Liver (tissue), 10 donors: ENCODE measurements at places on chromosomes 7 and 10. TPM values are rescaled to one million over a fixed set of nuclear protein-coding genes. Genes with fewer than 3 reads are reported as not detected.

ZNF33A gene
- 25.7 TPM for total RNA-seq

STAMBPL1 gene
- total RNA-seq: 8.0 TPM

CYP2C19 gene
- total RNA-seq: 0.37 TPM

NPS gene
- not detected for total RNA-seq

BLNK gene
- total RNA-seq: 3.3 TPM

DENND10 gene
- 31.7 TPM for total RNA-seq

DNA sequence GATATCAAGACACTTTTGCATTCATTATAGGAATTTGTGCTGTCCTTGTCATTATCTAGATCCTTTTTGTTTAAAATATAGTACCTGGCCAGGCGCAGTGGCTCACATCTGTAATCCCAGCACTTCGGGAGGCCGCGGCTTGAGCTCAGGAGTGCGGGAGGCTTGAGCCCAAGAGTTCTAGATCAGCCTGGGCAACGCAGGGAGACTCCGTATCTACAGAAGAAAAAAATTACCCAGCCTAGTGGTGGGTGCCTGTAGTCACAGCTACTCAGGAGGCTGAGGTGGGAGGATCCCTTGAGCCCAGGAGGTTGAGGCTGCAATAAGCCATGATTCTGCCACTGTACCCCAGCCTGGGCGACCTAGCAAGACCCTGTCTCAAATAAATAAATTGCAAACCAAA lies 621 bp upstream of the MORN4 start:
- H3K27me3 ChIP-seq: no peaks in the 10 kb centered on the region
- no peak for DNase-seq
- peak overlapping the region; percentile 76 for H3K4me3 ChIP-seq
- H3K4me1 ChIP-seq: peaks cover 7% of the 10 kb centered on the region

DNA sequence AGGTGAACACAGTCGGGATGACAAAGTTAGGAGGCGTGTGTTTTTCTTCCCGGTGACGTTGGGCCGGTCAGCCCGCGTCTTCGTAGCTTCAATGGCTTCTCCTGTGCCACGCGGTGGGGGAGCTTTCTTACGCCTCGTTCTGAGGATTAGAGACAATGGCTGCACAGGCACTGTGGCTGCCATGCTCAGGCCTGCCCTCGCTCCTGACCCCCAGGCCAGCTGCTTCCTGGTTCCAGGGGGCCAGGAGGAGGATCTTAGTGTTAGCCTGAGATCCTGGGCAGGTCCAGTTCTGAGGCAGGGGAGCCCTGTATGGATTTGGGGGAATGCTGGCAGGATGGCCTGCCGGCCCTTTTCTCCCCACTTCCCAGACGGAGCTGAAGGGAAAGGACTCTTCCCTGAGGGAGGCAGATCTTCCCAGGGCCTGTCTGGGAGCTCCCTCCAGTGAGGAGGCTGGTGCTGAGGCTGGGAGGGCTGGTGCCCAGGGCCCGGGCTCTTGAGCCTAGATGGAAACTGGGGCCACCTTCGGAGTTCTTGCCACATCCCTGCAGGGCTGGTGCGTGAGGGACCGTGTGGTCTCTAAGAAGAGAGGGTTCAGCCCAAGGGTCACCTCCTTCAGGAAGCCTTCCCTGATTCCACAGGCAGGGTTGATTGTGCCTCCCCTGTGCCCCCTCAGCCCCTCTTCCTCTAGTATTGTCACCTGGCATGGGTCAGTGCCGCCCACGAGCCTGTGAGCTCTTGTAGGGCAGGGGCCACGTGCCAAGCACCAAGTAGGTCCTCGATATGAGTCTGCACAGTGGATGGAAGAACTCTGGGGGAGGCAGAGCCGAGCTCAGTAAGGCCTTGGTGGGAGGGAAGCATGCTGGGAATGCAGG lies 101.4 kb downstream of the GRK5 start:
- H3K27me3 ChIP-seq: no peaks in the 10 kb centered on the region
- no peaks in the 10 kb centered on the region for H3K4me1 ChIP-seq
- H3K27ac ChIP-seq: no peak overlapping the region

DNA sequence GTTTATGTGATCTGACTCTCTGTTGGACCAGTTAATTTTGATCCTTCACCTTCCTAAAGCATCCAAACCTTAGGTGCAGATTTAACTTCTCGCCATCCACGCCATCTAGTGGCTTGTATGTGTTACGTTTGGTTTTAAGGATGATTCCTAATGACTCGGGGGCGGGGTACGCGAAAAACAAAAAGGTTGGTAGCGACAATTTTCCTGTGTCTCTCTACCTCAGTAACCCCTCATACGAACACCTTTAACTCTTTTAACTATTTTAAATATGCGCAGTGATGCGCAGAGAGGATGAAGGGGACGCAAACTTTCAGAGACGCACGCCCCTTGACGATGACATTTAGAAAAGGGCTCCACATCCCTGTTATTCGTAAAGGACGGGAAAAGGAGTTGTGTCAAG lies 714 bp upstream of the KCND2 start:
- DNase-seq: no peak
- H3K36me3 ChIP-seq: no peaks in the 10 kb centered on the region
- H3K27me3 ChIP-seq: peaks cover 11% of the 10 kb centered on the region
- peaks cover 15% of the 10 kb centered on the region for H3K4me1 ChIP-seq

DNA sequence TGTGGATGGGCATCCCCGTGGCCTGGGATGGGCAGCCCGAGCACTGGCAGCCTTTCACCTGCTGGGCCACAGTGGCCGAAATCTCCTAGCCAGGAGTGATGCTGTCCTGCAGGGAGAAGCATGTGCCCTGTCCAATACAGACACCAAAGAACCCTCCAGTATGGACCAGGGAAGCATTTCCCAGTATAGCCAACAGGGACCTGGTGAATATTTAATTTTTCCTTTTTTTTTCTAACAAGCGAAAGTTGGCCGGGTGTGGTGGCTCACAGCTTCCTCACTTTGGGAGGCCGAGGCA lies 11.0 kb downstream of the IMPDH1 start:
- H3K27ac ChIP-seq: no peak overlapping the region
- no peak overlapping the region for H3K4me3 ChIP-seq
- no peaks in the 10 kb centered on the region for H3K27me3 ChIP-seq
- no peak for DNase-seq
- H3K36me3 ChIP-seq: no peaks in the 10 kb centered on the region

GRCh38 chr7:36045830-36046341 lies 107.2 kb upstream of the EEPD1 start:
- no peak for DNase-seq
- H3K27me3 ChIP-seq: no peaks in the 10 kb centered on the region
- no peaks in the 10 kb centered on the region for H3K36me3 ChIP-seq
- H3K4me1 ChIP-seq: peaks cover 8% of the 10 kb centered on the region
- no peak overlapping the region for H3K4me3 ChIP-seq

DNA sequence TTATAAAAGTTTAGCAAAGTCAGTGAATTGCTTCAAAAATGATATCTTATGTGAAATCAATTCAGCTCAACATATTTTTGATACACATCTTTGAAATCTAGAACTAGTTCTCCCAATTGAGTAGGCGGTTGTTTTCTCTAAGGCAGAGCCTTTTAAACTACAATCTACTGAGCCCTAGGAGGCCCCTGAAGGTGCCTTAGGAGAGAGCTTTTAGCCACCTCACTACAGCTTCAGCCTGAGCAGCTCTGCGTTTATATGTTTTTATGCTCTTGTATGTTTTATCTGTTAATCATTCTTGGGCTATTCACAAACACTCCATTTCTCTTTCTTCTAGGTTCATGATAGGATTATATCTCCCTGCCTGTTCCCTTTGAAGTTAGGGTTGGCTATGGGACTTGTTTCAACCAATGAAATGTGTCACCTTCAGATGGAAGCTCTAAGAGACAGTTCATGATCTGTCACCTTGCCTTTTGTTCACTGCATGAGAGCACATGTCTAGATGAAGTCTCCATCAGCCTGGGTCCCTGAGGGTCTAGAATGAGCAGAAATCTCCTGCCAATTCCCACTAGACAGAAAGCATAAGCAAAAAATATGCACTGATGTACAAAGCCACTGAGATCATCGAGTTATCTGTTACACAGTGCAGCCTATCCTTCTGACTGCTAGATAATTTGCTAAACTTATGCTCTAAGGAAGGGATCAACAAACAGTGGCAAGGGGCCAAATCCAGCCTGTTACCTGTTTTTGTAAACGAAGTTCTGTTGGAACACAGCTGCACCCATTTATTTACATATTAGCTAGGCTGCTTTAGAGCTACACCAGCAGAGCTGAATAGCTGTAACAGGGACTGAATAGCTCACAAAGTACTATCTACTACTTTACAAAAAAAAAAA lies 128.5 kb upstream of the CDK1 start:
- H3K4me3 ChIP-seq: no peak overlapping the region
- DNase-seq: no peak
- no peak overlapping the region for H3K27ac ChIP-seq

GRCh38 chr7:133836666-133837065 lies 290.5 kb upstream of the LRGUK start:
- H3K27ac ChIP-seq: no peak overlapping the region
- no peak overlapping the region for H3K4me3 ChIP-seq
- H3K4me1 ChIP-seq: no peaks in the 10 kb centered on the region
- H3K36me3 ChIP-seq: no peaks in the 10 kb centered on the region
- no peak for DNase-seq

DNA sequence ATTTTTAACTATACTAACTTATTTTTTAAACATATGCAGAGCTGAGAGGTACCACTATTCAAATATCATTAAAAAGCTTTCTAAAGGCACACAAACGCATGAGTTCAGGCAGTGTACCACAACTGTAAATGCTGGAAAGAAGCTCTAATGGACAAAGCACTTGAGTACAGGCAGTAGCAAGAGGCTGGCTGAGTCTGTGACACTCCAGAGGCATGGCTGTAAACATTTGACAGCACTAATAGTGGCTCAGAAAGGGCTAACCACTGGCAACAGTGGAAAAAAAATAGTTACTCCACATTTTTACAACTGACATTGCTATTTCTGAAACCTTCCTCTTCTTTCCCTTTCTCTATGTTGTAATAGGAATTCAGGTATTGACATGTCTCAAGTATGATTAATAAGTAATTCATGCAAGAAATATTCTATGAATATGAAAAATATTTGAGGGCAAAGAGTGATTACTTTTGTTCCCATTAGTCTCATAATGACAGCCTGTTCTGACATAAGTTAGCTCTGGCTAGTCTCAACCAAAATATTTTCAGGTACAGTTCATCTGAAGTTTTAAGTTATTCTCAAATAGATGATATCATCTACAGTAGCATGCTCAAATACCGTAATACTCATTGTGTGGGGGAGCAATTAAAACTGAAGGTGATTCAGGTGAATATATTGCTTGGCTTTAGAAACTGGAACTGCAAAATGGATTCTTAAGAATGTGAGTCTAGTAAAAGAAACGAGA lies 324.0 kb upstream of the POT1 start:
- no peaks in the 10 kb centered on the region for H3K36me3 ChIP-seq
- no peak overlapping the region for H3K4me3 ChIP-seq
- no peak for DNase-seq
- no peak overlapping the region for H3K27ac ChIP-seq

GRCh38 chr7:36630112-36630650 lies 94.1 kb downstream of the AOAH start:
- no peak overlapping the region for H3K4me3 ChIP-seq
- H3K36me3 ChIP-seq: no peaks in the 10 kb centered on the region
- no peaks in the 10 kb centered on the region for H3K4me1 ChIP-seq
- DNase-seq: no peak

DNA sequence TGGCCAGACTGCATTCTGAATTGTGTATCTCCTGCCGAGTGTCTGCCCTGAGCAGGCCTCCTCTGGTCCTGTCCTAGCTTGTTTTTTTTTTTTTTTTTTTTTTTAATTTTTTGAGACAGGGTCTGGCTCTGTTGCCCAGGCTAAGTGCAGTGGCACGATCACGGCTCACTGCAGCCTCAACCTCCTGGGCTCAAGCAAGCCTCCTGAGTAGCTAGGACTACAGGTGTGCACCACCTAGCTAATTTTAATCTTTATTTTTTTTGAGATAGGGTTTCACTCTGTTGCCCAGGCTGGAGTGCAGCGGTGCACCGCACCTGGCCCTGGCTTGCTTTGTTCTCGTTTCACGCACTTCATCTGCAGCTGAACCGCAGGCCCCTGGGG lies 23.5 kb downstream of the COL26A1 start:
- H3K36me3 ChIP-seq: no peaks in the 10 kb centered on the region
- DNase-seq: no peak
- no peak overlapping the region for H3K4me3 ChIP-seq
- no peak overlapping the region for H3K27ac ChIP-seq
- no peaks in the 10 kb centered on the region for H3K27me3 ChIP-seq

DNA sequence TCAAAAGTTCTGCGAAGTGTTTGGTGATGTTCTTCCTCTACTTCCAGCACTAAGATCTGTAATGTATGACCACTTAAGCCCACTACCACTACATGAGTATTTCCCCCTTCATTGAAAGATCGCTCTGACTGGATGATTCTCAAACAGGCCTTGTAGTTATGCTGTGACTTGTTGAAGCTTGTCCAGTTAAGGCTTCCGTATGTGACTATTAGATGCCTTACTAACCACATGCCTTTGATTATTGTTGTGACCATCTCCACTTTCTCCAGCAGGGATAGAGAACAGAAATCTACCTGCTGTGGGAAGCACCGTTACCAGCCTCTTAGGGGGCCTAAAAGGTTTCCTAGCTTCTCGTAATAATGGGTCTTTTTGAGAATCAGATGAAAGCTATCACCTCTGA lies 81.1 kb downstream of the NOC3L start:
- DNase-seq: no peak
- H3K27me3 ChIP-seq: no peaks in the 10 kb centered on the region
- no peak overlapping the region for H3K4me3 ChIP-seq
- no peaks in the 10 kb centered on the region for H3K36me3 ChIP-seq
- H3K4me1 ChIP-seq: no peaks in the 10 kb centered on the region
- H3K27ac ChIP-seq: no peak overlapping the region
